RWPE2 (cell line): ENCODE measurements at places on chromosomes 4 and X.

DNA sequence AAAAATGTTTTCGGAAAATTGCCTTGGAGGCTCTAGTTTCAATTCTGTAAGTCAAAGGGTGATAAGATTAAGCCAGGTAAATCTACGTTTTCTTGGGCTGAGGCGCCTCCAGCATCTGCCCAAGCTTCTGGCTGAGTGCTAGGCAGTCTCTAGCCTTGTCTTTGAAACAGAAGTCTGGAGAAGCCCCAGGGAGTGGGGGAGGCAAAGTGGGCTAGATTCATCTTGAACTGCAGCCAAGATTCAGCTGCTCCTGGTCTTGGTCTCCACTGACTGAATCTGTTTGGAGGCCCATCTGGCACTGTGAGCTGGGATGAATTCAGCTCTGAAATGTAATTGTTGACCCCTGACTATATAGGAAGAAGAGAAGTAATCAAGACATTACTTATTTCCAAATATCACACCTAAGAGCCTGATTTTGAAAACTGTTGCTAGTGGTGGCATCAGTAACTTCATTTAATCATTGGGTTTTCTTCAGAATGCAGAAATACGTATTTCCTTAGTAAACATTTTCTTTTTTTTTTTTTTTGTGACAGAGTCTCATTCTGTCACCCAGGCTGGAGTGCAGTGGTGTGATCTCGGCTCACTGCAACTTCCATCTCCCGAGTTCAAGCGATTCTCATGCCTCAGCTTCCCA is 187.3 kb upstream of the LEF1 start:
- DNase-seq: no peak

DNA sequence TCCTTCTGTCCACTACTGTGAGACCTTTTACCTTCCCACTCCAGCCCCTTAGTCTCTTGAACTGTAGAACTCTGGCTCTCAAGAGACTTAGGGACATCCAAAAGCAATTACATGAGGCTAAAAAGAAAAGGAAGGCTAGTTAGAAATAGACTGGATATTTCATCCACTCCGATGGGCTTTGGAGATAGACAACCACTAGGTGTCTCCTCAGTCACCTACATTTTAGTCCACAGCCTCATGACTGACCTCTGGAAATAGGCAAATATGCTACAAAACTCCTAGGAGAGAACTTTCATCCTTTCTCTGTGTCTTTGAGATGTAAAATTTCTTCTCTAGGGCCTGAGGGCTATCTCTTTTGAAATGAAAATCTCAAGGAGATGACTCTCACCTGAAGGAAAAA is 45.1 kb upstream of the LAMP2 start:
- no peak for DNase-seq

- no peak for DNase-seq
These were observed 166.4 kb upstream of the AFF2 start for GRCh38 chrX:148333989-148334388.

- DNase-seq: no peak
These were observed 128.5 kb downstream of the LARP7 start for GRCh38 chr4:112765317-112765974.

DNA sequence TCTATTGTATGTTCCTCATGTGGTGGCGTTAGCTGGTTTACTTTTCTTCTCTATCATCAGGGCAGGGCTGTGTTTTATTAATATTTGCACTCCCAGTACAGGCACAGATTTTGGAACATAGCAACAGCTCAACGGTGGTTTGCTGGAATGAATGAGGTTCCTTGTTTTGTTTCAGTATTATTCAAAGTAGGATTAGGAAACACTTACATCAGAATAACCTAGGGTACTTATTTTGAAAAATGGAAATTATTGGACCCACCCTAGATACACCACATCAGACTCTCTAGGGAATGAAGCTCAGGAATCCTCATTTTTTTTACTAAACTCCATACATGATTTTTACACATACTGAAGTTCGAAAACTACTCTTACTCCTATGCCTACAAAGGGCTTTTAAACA is 108.8 kb upstream of the ENPEP start:
- no peak for DNase-seq

DNA sequence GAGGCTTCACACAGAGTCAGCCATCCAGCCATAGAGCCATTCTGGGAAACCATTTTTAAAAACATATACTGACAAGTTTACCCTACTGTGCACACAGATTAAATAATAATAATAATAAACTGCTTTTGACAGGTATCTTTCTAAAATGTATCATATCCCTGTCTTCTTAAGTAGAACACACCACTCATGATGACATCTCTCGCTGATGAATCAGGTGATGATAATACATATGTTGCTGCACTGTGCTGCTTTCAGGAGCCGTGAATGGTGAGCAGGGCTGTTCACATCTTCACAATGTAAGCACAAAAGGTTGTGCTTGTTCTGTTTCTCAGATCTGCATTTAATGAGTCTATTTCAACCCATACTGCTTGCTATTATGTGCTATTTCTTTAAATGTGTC is 3.5 kb downstream of the MTNR1A start:
- DNase-seq: no peak

DNA sequence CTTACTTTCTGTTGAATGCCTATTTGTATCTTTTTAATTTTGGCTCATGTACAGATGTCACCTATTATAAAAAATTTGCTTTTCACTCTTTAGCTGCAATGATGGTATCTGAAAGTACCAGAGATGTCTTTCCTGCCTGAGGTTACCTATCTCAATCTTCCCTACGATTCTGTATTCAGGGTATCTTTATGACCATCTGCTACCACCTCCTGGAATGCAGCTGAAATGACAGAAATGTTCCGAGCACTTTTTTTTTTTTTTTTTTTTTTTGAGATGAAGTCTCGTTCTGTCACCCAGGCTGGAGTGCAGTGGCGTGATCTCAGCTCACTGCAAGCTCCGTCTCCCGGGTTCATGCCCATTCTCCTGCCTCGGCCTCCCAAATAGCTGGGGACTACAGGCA is 136.4 kb downstream of the REPS2 start:
- no peak for DNase-seq

DNA sequence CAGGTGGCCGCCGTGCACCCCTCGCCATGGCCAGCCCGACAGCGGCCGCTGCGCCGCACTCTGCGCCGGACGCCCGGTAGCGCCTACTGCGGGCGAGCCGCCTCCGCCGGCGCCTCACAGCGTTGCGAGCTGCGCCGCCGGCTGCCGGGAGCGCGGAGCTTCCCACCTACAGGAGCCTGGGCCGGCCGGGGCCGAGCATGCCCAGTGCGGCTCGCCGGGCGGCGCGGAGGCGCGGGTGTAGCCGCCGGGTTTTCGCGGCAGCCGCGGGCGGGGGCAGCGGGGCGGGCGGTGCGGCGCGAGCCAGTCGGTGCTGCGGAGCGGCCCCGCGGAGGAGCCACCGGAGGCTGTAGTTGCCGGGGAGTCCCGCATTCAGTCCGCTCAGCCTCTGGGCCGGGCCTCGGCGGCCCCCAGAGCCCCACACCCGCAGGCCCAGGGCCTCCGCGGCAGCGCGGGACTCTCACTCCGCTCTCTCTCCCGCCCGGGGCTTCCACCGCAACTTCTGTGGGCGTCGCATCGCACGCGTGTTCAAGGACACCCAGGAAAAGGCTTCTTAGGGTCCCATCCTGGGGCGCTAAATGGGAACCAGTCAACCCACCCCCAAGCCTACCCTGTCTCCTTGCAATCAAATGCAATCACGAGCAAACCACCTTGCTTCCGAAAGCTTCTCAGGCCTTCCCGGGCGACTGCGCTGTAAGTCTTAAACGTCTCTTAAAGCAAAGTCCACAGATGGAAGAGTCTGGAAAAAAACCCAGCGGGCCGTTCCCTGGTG is at the start of gene MFAP3L:
MFAP3L (minus strand) TSS at position 143 of the 769 bp plus-strand sequence. CDS start 20,518 bp downstream, outside the sequence.
- peak; percentile 79 for DNase-seq

DNA sequence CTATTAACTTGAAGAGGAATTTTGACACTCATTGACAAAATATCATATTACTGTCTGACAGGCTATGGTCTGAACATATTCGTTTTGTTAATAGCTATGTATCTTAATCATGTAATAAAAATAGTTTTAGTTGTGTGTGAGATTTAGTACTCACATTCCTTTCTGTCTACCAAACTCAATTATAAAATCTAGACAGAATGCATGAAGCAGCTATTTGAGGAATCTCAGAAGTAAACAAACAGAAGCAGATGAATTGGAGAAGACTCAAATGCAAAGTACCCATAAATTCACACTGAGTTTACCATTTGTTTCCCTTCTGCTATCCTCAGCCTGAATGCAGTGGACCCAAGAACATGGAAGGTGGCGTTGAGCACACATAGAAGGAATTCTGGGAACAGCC is 841.6 kb upstream of the AADAT start:
- no peak for DNase-seq

GRCh38 chr4:187903700-187904099 is 91.9 kb upstream of the ZFP42 start:
- no peak for DNase-seq

- DNase-seq: no peak
These were observed 252.6 kb downstream of the BANK1 start for GRCh38 chr4:102042871-102043802.

DNA sequence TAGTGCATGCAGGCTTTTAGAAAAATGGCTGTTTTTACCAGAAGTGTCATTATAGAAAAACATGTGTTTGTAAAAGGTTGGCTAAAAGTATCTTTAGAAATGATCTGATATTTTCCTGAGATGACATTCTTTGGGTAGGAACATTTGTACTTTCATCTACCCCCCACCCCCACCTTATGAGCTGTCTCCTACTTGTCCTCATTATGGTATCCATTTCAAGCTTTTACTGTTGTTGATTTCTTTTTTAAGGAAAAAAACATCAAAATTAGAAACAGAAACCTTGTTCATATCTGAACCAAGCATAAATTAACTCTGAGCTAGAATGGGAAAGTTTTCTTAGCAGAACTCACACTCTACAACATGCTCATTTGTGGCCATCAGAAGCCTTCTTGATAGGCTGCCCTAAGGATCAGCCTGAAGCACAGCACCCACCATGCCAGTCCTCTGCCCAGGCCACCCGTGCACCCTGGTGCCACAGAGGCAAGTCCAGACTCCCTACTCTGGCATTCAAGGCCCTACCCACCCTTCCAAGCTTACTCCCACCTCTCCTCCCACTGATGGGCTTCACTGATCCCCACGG is 49.4 kb downstream of the NSG1 start:
- no peak for DNase-seq

DNA sequence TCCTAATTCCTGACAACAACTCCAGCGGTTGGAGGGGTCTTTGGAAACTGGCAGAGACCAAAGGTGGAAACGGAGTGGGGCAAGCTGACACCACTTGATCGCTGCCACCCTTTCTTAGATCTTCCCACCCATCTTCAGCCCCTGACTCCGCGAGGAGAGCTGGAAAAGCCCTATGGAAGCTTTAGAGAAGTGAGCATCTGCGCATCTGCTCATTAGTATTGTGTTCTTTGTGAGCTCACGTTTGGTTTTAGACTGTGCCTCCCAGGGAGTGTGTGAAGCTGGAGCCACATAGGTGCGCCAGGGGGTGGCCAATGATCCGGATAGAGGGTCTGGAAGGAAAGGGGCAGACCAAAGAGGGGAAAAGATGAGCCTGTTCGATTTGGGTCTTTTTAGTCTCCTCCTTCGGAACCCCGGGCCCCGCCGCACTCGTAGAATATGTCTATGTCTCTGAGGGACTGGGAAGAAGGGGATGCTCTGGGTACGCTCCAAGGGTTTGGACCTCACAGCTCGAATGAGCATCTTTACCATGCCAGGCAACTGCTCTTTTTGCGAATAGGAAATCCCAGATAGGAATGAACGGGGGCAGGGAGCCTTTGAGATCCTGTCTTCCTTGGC is 578 bp upstream of the DKK2 start:
- DNase-seq: no peak

- DNase-seq: no peak
These were observed 111.2 kb downstream of the TBL1X start for GRCh38 chrX:9576059-9576458.

DNA sequence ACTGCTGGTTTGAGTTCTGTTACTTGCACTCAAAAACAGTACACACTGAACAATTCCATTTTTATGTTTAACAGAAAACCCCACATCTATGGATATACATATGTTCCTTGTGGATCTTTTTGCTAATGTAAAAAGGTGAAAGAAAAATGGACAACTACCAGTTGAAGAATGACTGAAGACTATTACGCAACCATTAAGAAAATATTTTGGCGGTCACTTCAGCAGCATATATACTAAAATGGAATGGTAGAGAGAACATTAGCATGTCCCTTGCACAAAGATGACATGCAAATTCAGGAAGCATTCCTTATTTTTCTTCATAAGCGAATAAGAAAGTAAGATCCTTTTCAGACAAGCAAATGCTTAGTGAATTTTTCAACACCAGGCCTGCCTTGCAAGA is 84.6 kb upstream of the FMR1 start:
- DNase-seq: no peak

DNA sequence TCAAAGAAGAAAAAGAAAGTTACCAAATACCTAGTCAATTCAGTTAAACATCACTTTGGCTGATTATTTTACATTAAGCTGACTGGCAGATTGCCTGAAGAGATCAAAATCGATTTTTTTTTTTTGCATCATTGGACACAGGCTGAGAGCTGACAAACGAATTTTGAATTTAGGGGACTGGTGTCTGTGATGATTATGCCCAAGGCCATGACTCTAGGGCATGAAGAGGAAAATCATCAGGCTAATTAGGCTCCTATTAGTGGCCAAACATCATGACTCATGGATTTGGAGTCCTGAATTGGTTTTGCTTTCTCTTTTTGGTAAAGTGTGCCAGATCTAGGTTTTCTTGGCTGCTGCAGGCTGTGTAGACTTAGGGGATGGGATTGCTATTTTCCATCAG is 829.3 kb upstream of the LCORL start:
- no peak for DNase-seq

- DNase-seq: no peak
These were observed 66.3 kb downstream of the ZFYVE28 start for GRCh38 chr4:2352171-2352570.

DNA sequence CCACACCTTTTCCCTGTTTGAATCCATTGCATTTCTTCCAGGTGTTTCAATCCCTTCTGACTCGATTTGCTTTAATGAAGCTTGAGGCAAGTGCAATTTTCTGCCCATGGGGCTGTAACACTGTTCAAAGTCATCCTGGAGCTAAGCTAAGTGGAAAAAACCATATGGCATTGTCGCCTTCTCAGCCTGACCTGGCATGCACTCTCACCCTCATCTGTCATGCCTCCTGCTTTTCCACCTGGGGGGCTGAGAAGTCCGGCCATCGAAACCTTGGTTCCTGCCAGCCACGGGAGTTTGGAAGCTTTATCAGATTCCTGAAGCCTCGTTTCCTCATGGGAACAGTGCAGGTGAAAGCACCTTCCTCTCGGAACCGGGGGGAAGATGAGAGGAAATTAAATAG is 38.2 kb downstream of the WFS1 start:
- no peak for DNase-seq
